ENCODE measurements at places on chromosomes 2 and 18.

GRCh38 chr2:230779126-230779525 lies 66.5 kb downstream of the CAB39 start:
- no peak for DNase-seq

DNA sequence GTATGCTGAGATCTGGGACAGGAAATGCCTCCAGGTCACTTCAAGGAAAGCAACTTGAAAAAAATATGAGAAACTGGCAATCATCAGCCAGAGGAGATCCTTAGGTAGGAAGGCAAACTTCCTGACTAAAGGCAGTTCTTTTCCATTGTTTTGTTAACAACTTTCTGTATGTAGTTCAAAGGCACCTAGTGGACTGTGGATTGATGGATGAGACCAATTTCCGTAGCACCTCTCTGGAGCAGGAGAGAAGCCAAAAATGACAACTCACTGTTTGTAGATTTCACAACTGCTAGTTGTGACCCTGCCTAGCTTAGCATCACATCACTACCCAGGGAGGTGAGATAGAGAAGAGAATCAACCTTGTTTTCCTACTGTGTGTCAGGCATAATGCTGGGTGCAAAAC lies 21.8 kb upstream of the NOSTRIN start:
- no peak for DNase-seq

- DNase-seq = no peak
These were observed 57.2 kb downstream of the NGEF start for GRCh38 chr2:232955856-232956255.

GRCh38 chr2:127219171-127220070 lies 678 bp downstream of the CYP27C1 start:
- no peak for DNase-seq

GRCh38 chr18:41745166-41746049 lies 209.6 kb upstream of the PIK3C3 start:
- DNase-seq = peak; percentile 52

DNA sequence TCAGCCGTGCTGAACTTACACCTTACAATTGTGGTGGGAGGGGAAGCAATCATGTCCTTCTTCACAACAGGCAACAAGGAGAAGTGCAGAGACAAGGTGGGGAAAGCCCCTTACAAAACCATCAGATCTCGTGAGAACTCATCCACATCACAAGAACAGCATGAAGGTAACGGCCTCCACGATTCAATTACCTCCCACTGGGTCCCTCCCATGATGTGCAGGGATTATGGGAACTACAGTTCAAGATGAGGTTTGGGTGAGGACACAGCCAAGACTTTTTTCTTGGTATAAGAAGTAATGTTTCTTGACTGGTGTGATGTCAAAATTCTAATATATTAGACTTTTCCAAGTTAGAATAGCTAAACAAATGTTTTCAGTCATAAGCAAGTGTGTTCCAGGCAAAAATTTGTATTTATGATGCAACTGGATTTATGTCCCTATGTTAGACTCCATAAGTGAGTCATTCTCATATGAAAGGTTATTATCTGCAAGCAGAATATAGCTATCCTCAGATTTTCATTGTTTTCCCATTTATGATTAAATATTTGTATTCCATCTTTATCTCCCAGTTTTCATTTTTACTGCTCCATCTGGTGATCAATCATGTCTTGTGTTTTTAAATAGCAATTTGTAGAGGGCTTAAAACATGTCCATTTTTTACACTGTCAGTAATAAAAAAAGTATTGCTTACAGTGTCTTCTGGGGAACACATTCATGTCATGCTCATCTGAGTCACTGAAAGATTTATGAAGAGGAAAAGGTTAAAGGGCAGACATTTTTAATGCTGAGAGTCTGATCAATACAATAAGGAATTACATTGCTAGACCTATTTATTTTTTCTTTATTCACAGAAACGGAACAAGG lies 995.2 kb upstream of the CDH2 start:
- no peak for DNase-seq

DNA sequence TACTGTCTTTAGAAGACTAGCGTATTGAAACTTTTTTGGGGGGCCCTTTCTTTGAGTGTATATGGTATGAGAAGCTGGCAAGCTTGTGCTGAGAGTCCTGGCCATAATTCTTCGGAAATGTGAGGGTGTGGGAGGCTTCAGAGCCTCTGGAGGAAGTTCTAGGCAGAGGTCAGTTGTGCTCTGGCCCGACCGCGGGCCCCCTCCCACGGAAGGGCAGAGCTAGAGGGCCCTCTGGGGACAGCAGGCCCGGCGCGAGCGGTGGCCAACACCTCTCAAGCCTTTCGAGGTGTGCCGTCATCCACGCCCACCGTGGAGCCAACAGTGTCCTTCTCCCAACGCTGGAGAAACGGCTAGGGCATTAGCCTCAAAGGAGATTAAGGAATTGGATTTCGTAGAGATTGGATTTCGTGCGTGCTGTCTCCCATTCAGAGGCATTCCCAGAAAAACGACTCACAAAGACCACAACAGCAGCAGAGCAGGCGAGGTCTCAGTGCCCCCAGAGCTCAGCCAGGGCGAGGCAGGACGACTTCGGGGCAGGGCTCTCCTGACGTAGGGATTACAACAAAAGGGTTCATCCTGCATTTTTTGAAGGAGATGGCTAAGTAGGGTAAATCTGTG lies 2.2 kb upstream of the MTCL1 start:
- DNase-seq = no peak

DNA sequence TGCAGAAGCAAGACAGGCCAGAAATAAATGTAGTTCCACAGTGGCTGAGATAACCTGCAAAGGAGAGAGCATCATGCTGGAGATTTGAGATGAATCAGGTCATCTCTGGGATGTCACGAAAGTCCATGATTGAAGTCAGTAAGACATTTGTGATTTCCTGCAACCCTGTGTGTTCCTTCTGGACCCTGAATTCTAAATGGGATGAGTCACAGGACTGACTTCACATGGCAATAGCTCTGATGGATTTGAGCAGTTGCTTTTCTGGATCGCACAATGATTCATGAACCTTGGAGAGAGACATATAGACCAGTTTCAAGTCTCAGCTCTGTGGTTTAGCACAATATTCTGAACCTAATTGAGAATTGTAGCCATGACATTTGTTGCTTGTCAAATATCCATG lies 102.9 kb downstream of the TSN start:
- DNase-seq = no peak

DNA sequence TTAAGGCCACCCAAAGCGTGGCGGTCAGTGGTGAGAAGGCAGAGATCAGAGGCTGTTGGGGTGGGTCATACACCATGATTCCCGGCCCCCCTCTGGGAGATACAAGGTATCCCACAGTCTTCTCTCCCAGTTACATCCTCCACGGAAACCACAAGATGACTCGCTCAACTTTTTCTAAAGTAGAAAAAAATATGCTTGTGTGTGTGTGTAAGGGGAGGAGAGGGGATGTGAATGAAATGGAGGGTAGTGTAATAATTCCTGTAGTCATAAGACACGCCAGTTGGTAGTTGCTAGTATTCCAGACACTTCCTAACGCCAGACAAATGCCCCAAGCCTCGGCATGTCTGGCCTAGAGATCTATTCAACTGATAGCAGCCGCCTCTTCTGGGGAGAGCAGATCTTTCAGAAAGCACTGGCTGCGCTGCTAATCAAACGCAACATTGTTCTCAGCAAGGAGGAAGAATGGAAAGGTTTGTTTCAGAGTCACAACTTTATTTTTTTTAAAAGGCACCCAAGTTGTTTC lies 143.5 kb downstream of the TGIF1 start:
- no peak for DNase-seq

GRCh38 chr2:23533338-23533695 lies 148.3 kb downstream of the KLHL29 start:
- no peak for DNase-seq

DNA sequence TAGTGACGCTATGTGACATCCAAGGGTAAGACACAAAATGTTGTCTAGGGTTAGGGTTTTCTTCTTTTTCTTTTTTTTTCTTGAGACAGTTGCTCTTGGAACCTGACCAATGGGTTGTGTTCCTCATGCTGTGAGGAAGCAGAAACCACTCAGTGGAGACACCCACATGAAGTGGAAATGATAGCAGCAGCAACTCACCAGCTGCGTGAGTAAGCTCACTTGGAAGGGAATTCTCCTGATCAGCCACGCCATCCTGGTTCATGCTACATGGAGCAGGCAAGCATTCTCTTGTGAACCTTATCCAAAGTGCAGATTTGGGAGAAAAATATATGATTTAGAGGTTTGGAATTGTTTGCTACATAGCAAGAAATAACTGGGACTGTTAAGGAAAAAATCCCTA lies 863.7 kb downstream of the EPHA4 start:
- no peak for DNase-seq

- peak; percentile 85 for DNase-seq
These were observed 561.9 kb upstream of the ID2 start for GRCh38 chr2:8119782-8120505.

DNA sequence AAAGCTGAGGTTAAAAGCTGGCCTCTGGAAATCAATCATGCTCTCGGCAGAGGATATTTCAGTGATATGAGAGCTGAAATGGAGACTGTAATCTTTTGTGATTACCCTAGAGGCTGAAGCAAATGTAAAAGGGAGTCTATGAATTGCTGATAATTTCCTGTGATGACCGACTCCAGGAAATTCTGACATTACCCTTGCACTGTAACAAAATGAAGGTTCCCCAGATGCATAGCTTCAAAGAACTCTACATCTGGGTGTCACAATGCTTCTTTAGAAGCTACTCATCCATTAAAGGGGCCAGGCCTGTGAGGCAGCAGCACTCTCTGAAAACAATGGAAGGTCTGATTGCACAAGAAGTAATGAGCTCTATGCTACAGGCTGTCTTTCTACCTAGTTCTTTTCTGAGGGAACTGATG lies 268.2 kb upstream of the SESTD1 start:
- no peak for DNase-seq

DNA sequence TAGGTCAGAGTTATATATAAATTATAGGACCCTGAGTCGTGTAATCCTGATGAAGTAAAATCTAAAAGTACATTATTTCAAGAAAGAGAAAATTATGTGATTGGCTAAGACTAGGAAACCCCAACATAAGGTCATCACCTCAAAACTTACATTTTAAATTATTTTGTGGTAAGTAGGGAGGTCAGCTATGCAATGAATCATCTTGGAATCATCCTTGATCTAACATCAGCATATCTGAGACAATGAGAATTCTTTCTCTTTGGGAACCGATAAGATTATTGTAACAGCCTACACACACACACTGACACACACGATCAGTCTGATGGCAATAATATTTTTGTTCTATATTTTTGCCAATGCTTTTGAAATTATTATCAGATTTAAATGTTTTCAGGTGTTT lies 904.8 kb upstream of the CHAC2 start:
- DNase-seq = no peak

DNA sequence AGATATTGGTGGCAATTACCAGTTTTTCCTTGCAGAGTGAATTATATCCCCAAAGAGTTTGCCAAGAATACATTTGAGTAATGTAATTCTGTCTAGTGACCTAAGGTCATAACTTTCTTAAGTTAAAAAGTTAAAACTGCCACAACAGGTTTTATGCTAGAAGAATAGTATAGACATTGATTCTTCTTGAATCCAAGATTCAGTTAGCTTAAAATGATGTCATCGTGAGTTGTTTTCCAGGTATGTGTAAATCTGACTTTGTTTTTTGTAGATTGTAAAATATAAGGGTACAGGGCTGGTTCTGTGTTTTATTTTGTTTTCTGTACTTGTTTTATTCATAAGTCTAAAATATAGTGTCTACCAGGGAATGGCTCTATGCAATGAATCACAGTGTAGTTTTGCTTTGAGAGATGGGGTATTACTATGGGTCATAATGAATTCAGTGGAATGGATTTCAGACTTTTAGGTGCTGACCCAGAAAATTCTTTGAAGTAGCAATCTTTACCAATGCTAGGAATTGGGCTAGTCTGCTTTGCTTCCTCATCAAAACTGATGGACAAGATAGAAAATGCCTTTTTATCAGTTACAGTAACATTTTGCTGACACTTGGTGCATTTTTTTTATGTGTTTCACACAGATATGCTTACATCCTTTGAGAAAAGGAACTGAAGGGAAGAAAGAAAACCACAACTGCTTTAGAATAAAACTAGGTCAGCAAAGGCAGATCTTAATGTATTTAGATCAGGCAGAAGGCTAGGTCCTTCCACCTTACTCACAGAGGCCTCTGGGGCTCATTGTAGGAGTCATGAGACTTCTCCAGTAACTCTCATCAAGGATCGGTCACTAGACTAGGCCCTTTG lies 20.8 kb upstream of the MGAT5 start:
- DNase-seq = no peak

GRCh38 chr2:217941886-217942728 lies 60.7 kb downstream of the TNS1 start:
- no peak for DNase-seq

DNA sequence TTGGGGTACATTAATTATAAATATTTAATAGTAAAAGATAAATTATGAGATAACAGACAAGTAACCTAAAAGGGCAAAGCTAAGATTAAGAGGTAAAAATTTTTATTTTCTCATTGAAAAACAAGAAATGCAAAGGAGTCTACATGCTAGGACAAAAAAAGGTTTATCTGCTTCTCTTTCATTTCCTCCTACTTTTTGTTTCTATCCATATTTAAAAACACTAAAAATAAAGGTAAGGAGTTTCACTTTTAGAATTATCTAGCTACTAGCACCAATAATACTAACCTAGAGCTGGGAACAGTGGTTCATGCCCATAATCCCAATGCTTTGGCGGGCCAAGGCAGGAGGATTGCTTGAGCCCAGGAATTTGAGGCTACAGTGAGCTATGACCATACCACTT lies 1551.7 kb upstream of the SLC39A10 start:
- DNase-seq = no peak

DNA sequence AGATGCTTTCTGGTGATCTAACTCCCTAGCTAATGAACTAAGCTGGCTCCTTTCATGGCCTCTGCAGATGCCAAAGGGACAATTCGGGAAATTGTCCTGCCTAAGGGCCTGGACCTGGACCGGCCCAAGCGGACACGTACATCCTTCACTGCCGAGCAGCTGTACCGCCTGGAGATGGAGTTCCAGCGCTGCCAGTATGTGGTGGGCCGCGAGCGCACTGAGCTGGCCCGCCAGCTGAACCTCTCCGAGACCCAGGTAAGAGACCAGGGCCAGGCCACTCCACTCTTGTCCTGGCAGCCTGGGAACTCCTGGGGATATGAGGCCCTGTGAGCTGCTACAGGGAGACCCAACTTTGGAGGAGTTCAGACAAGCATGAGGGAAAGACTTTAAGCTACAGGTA lies 14.7 kb upstream of the ATP6V1B1 start:
- no peak for DNase-seq

- DNase-seq = no peak
These were observed 292.9 kb upstream of the CCDC68 start for GRCh38 chr18:55252053-55252675.

- no peak for DNase-seq
These were observed 82.3 kb downstream of the TFCP2L1 start for GRCh38 chr2:121202541-121203310.
